Fibroblast of skin of abdomen (primary cell): ENCODE measurements at places on chromosomes 1 and 21.

DNA sequence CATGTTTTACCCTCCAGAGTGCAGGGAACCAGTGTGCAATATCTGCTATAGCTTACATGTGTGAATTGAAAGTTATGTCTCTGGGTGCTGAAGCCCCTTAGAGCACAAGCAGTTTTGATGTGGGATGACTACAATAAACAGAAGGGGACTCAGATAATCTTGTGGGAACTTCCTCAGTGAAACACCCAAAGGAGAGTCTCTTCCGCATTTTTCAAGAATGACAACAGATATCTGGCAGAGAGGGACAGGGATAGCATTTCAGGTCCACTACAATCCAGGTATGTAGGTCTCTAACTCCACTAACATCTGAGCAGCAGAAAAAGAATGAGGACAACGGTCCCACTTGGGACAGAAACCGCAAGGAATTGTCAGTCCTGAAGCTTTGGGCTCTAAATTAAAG, 67.6 kb upstream of the PDE4B start:
- DNase-seq, result no peak

GRCh38 chr1:200041337-200042118, 14.0 kb downstream of the NR5A2 start:
- no peak for DNase-seq

GRCh38 chr1:17109892-17110554, 9.2 kb downstream of the PADI2 start:
- DNase-seq, result no peak

DNA sequence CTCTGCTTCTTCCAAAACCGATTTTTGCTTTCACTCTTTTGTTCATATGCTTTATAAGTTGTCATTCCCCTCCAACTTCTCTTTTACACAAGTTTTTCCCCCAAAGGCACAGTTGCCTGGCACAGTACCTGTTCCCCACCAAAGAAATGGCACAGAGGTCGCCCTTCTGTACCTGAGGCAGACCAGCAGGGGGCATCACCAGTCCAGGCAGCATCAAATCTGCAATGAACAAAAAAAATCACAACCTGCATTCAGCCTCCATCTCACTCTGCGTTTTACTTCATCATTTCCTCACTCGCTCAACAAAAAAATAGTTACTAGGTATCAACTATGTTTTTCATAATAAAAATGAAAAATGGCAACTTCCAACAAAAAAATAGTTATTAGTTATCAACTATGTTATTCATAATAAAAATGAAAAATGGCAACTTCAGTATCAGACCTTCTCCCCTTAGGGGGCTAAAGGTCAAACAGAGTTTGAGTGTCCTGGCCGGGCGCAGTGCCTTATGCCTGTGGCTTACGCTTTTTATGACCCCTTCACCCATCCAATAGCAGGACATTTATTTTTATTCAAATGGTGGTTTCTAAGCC, 4.1 kb downstream of the EIF2D start:
- peak; percentile 25 for DNase-seq

GRCh38 chr1:222104694-222105392, 363.0 kb upstream of the DUSP10 start:
- DNase-seq, result no peak

GRCh38 chr1:181140398-181140797, 51.9 kb downstream of the IER5 start:
- no peak for DNase-seq
